ENCODE measurements at places on chromosomes 12 and 14.

- DNase-seq, result no peak
Measured at GRCh38 chr14:38522724-38523123, 266.8 kb upstream of the CLEC14A start.

DNA sequence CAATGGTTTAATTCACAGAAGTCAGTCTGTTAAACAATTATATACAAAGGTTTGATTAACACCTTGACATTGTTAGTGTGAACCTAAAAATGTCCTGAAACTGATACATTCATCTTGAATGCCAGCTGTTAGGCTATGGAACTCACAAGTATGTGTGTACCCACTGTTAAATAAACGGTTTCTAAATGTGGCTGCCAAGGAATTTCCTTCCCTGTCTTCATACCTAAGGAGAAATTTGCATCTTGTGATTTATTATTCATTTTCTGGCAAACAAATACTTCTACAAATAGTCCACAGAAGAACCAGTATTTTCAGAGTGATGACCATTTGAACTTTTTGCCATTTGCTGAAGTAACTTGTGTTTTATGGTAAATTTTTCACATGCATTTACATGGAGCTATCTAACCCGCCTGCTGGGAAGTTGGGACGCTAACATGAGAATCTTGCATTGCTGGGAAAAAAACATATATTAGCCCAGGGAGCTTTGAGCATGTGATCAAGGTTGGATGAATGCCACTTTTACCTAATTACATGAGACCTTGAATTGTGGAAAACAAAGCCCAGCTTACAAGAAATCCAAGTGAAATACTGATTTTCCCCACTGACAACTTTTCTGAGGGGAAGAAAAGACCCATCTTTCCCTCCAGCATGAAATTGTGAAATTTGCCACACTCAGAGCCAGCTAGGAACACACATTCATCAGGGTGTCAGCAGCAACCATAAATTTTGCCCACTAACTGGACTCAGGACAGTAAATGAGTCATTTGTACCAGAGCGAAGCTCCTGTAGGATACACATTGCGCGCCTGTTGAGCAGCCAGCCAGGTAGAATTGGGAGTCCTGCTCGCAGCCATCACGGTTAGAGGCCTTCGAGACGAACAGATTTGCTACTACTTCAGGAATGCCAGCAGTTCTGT, 118.0 kb downstream of the KICS2 start:
- DNase-seq, result no peak

GRCh38 chr14:22479776-22480464, 109.1 kb downstream of the DAD1 start:
- no peak for DNase-seq

- DNase-seq, result no peak
Measured at GRCh38 chr12:31594681-31595080, 3.7 kb upstream of the DENND5B start.

DNA sequence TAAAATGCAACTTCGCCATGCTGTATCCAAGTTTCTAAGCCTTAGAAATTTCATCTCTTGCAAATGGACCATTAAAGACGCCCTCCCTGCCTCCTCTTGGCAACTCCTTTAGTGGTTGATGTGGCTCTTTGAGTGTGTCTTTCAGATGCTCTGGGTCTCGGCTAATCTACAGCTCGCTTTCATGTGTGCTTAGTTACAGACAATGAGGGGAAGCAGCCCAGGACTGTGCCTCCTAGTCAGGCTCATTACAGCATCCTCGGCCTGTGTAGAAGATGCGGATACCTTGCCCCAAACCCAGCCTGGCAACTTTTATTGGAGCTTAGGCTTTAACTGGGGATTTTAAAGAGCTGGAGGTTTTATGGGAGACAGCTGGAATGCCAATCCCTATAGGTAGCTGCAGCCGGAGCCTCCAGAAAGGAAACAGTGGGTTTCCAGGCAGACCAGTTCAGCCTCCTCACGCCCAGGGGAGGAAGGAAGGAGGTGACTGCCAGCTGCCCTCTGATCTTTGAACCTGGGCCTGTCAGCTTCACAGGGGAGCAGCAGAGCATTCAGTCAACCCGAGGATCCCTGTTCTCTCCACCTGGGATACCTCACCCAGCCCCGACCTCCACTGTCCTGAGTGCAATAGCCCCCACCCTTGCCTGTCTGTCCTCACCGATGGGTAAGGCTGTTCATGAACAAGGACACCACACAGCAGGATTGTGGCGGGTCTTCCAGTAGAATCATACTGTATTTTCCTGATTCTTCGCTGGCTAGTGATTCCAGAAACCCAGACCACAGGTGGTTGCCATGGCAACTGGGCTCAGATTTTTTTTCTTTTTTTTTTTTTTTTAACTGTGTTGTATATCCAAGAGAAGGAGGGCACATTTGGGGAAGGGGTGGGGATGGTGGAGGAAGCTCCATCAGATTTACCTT, 638.5 kb downstream of the MED13L start:
- no peak for DNase-seq

- no peak for DNase-seq
Measured at GRCh38 chr14:67377916-67378315, 17.8 kb downstream of the EIF2S1 start.

GRCh38 chr12:3446235-3446634, 44.8 kb upstream of the PRMT8 start:
- DNase-seq, result no peak

DNA sequence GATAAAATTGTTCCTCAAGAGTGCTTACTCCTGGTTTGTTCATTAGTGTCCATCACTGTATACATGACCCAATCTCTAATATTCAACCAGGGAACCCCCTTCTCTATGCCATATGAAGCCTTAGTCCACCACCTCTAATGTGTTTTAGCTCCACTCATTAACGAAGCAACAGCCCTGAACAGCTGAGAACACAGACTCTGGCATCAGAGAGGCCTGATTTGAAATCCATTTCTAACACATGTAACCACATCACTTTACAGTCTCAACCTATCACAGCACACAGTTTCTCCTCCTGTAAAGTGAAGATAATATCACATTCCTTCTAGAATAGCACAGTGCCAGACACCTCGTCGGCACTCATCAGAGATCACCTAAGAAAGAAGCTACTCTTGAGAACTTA, 64.3 kb downstream of the C2CD5 start:
- DNase-seq, result no peak

DNA sequence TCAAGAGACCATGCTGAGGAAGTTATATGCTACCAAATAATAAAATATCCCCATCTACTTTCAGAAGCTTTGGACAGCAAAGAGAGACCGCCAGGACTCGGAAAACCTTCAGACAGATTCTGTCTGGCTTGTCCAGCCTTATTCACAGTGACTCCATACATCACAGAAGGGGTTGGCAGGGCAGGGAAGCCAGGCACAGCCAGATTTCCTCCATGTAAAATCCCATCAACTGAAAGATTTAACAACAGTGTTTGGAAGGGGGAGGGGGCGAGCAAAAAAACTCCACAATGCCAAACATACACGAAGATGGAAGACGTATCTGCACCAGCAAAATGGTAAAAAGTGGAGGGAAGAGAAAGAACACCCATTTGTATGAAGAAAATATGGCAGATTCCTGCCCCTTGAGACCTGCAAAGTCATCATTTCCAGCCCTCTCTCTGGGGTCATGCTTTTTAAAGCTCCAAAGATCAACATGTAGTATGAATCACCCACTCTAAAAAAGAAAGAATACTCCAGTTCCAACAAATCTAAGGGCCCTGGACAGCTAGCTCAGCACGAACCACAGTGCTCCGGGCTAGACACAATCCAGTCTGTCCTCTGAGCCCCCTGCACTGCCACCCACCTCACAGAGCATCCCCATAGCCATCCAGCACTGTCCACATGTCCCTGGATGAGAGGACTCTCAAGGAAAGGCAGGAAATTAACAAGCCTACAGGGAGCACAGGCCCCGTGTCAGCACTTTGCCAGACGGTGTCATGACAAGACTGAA, 116.4 kb downstream of the DICER1 start:
- no peak for DNase-seq

- DNase-seq, result no peak
Measured at GRCh38 chr12:65565601-65566560, 258.4 kb upstream of the HMGA2 start.

DNA sequence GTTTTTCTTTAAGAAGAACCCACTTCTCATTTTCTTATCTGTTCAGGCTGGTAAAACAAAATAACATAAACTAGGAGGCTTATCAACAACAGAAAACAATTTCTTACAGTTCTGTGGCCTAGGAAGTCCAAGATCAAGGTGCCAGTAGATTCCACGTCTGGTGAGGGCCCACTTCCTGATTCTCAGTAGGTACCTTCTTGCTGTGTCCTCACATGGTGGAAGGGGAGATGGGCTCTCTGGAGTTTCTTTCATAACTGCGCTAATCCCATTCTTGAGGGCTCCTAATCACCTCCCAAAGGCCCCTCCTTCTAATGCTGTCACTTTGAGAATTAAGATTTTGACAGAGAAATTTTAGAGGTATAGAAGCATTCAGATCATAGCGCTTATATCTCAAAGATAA, 33.4 kb downstream of the TXNRD1 start:
- no peak for DNase-seq

DNA sequence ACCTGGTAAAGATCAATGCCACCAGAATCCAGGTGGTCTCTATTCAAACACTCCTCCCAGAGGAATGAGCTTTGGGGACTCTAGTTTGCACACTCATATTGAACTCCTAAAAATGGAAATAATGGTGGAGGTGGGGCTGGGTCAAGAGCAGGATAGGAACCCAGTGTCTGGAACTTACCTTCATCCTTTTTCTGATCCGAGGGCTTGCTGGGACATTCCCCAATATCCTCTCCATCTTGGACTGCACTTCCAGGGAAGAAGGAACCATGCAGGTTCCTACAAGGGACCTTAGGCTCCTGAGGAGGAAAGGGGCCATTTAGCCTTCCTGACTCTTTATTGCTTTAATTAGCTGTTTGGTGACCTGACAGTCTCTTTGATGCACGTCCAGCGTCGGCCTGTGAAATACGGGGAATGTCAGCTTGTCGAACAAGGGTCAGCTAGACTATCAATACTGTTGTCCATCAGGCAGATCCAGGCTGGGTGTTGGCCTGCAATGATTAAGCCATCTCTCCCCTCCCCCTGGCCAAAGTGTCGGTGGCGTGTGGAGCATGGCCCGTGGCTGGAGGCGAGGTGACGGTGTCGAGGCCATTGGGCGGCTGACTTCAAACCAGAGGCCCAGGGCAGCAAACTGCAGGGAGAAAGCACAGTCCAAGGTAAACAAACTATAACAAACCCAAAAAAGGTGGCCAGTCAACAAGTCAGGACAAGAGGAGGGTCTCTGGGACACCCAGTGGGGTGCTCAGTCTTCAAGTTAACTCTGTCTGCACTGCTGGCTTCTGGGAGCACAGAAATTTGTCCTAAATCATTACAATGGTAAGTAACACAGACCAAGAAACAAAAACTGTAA, 405.2 kb upstream of the TBX3 start:
- DNase-seq, result no peak

DNA sequence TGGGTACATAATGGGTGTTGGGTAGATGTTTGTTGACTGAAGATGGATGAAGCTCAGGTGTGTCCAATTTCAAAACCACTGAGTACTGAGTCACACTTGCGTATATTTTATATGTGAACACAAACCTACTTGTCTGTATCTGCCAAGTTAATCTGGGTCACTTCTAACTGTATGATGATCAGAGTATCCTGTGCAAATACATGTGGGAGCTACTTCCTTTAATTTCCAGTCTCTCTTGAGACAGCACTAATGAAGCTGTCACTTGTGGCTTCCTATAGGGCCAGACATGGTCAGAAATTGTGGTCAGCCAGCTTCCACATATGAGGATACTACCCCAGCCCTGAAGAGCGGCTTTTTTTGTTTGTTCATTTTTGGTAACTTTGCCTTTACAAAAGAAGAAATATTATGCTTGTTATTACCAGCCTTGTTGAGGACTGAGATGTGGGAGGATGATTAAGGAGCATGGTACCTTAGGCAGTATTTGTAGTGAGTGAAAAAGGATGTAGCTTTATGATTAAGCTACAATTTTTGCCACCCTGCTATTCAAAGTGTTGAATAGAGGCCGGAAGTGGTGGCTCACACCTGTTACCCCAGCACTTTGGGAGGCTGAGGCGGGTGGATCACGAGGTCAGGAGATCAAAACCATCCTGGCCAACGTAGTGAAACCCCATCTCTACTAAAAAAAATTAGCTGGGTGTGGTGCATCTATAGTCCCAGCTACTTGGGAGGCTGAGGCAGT, 32.4 kb downstream of the PLXNC1 start:
- no peak for DNase-seq

DNA sequence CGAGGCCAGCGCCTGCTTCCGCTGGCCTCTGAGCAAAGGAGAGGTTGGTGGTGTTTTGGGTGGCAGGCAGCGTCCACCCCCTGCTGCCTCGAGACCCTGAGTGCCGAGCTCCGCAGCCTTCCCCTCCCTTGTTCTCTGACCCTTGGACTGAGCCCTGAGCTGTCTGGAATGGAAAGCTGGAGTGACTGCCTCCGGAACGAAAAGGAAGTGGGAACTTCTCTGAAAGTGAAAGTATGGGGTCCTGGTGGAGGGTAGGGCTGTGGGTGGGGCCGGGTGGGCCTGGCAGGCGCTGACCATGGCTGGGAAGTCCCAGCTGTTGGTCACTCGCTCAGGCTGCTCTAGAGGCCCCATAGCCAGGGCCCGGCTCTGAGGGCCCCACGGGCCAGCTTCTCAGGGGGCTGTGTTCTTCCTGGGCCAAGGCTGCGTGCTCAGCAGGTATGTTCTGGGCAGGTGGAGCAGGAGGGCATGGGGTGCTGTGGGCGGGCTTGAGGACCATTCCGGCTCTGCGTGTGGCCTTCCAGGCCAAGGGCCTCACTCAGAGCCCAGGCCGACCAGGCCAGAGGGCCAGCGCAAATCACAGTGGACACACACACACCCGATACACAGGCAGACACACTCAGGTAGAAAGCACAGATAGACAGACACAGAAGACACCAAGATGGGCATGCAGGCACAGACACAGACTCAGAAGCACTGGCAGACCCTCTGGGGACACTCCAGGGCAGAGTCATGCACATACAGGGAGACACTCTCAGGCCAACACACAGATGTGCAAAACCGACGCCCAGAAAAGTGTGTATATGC, at the start of gene EXOC3L4:
TSS of gene EXOC3L4 (plus strand) at position 320 of the 804 bp plus-strand sequence. CDS start 5,495 bp downstream, outside the sequence.
- no peak for DNase-seq

GRCh38 chr14:50396631-50397389, at the start of gene CDKL1:
CDKL1 (minus strand) TSS chr14:50396881; CDS start chr14:50395868, 1,013 bp downstream.
- peak; percentile 14 for DNase-seq
